Amniotic stem cell (primary cell): ENCODE measurements at places on chromosomes 6 and 20.
A peak's percentile ranks its signal among the peaks of the same experiment; 100 is the strongest.

GRCh38 chr6:26336355-26337198 is 28.4 kb upstream of the BTN3A2 start:
- peak; percentile 24 for DNase-seq

GRCh38 chr6:12602342-12602741 is 114.2 kb upstream of the PHACTR1 start:
- DNase-seq = no peak

- no peak for DNase-seq
These were observed 60.6 kb downstream of the FOXA2 start for GRCh38 chr20:22523499-22524392.

- DNase-seq = no peak
These were observed 3.6 kb upstream of the BPIFB1 start for GRCh38 chr20:33279261-33279910.

DNA sequence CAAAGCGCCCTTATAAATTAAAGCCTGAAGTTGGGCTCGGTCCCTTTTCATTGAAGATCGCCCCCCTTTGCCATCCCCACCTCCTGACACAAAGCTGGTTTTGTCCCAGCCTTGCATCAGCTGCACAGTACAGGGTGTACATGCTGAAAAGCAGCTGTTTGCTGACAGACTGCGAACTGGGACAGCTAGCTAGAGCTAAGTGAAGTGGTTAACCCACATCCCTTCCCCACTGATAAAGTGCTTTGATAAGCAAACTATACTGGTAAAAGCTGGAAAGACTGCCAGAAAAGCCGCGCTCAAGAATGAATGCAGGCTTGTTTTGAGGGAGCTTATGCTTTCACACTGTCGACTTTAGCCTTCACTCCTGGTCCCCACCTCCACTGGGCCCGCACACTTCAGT is 207.3 kb downstream of the GMDS start:
- DNase-seq = no peak

DNA sequence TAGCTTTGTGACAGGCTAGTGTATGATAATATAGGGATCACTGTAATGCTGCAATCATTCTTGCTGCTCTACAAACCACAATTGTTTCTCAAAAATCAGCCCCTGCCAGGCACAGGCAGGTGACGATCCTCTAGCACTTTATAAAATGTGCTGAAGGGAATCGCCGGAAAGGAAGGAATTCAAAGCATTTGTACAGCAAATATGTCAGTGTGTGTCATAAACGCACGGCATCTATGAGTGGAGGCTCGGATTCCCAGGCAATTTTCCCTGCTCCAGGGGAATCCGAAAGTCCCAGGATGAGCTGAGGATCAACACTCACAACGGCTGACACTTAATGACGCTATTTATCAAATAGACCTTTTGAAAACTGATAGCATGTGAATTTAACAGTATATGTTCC is 1.4 kb downstream of the PHACTR1 start:
- no peak for DNase-seq

DNA sequence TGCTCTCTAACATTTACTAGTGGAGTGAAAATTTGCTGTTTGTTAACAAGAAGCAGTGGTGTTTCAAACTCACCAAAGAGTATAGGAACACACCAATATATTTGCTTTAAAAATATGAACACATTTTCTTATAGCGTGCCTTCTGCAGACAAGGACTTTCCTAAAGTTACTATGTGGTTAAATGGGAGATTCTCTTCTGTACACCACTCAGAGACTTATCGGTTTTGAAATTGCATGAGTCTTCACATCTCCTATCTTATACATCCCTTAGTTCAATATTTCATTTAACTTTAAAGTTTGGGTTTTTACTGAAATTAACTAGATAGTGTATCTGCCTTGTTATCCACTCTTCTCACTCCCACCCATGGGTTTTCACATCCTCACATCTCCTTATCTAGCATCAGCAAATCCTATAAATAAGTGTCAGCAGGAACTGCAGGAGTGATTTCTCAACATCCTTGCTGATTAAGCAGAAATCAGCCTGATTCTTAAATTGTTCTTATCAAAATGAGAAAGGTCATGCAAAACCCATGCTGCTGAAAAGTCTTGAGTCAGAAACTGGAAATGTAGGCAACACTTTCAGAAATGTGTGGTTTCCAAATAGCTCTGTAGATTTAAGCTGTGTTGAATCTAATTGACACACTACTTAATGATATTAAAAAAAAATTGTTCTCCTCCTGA is 1075.6 kb upstream of the GJE1 start:
- DNase-seq = no peak

- no peak for DNase-seq
These were observed 23.2 kb upstream of the FOXP4 start for GRCh38 chr6:41522780-41523548.

GRCh38 chr6:149766156-149766769 is 16.7 kb downstream of the PCMT1 start:
- no peak for DNase-seq

DNA sequence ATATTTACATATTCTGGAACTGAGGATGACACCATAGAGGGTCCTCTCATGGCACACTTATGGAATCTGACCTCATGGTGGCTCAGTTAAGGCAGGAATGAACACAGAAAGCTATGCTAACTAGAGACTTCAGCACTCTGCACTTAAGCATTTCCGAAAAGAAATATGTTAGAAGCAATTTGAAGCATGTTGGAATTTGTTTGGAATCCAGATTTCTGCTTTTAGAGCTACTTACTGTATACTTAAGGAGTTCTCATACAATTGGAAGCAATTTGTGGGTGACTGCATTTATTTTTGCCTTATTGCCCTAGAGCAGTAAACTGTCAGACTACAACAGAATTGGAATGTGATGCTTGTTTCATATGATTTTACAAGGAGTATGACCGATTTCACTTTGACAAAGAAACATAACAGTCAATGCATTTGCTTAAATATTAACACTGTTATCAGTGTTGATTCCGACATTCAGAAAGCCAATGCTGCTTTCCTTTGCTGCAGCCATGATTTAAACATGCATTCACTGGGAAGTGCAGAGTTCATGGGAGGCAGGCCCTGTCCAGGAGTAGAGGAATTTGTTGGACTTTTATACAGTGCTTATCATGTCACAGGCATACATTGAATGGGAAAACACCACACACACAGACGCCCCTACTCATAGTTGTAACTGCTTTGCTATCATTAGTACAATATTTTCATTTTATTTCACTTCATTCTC is 244.4 kb downstream of the SAMD5 start:
- no peak for DNase-seq

DNA sequence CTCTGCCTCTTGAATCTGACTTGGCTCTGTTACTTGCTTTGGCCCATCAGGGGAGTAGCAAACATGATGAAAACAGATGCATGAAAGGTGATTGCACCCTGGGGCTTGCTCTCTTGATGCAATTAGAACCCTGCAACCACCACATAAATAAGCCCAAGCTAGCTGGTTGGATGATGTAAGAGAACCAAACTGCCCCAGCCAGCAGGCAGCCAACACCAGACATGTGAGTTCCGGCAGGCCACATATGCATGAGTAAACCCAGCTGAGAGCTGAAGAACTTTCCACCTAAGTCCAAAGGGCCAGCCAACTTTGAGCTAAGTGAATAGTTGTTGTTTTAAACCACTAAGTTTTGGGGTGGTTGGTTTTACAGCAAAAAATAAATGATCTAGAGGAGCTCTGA is 268.4 kb downstream of the FARS2 start:
- DNase-seq = no peak

DNA sequence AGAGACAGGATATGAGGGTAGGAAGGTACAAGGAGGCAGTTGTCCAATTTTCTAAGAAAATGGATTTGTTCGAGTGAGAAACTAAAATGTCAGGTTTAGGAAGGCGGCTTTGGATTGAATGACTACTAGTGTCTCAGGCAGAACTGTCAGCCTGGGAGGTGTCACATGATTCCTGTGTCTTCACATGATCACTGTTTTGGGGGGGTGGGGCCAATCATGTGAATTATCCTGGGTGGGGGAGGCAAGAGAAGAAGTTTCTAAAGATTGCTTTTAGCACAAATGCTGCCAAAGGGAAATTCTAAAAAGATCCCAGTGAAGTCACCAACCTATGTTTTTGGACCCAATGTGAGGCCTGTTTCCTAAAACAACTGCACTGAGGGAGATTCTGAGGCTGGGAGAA is 2.3 kb downstream of the SIRPA start:
- DNase-seq = no peak

GRCh38 chr6:124962639-124963415 is 590 bp downstream of the RNF217 start:
- DNase-seq = no peak

DNA sequence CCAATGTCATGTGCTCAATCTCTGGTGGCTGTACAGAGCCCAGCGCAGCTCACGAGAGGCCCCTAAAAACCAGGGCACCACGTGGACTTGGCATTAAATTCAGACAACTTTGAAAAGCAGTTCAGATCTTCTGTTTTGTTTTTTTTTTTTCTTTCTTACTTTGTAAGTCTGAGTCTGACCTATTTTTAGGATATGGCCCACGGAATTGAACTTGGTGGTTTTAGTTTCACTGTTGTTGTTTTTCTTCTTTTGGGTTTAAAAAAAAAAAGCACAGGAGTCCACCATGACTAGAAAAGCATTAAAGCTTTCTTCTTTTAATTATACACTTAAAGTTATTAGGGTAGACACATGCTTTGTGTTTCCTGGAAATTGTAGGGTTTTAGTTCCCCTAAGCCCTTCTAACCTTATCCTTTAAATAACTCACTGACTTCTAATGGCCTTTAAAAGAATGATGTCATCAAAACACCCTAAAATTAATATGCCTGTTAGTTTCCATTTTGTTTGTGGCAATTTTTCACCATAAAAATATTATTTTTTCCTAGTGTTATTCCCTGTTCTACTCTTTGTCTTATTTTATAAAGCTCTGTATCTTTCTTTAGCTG is 48.5 kb upstream of the CCN2 start:
- no peak for DNase-seq

DNA sequence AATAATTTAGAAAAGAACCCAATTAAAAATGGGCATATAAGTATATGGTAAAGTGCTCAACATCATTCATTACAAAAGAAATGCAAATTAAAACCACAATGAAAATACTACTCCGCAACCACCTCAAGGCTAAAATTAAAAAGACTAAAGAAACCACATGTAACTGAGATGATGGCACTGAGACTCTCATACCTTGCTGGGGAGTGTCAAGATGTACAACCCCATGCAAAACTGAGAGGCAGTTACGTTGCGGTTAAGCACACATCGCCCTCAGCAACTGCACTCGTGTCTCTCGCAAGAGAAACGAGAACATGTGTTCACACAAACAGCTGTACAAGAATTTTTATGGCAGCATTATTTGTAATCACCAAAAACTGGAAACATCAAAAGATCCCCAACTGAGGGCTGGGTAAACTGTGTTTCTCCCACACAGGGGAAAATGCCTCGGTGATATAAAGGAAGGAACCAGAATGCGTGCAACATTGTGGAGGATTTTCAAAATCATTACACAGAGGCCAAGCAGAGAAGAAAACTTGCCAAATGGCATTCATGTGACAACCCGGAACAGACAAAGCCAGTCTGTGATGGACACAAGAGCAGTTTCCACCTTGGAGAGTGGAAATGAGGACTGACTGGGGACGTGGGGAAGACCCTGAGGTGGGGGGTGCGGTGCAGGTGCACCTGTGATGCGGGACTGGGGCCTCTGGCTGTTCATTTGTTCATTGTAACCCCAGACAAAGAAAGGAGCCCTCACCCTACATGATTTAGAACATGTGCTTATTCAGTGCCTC is 144.9 kb downstream of the WDR27 start:
- no peak for DNase-seq

GRCh38 chr6:15434823-15435380 is 189.0 kb downstream of the JARID2 start:
- no peak for DNase-seq

- DNase-seq = no peak
These were observed 268.8 kb downstream of the PKHD1 start for GRCh38 chr6:51818520-51819022.

GRCh38 chr20:19995220-19995863 is 21.8 kb upstream of the NAA20 start:
- DNase-seq = peak; percentile 32

DNA sequence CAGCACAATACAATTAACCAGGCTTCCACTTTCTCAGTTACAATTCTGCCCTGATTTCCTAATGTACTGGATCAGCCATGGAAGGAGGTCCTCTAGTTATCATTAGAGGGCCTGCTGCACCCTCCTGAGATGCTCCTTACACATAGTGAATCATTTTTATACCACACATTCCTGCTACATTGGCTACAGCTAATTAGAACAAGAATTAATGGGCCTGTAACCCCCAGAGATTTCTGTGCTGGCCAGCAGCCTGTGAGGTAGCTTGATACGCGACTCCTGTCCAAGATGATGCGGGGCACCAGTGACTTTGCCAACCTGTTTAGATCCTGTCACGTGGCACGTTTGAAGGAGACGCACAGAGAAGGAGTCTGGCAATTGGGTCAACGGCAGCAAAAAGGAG is 422.8 kb downstream of the EPM2A start:
- no peak for DNase-seq
